Stimulated activated CD8-positive, alpha-beta memory T cell treated with anti-CD3 and anti-CD28 coated beads, Interleukin-7, amount 100 ng/mL, for 1 hour (primary cell): ENCODE measurements at places on chromosomes 4 and X.

- no peak for DNase-seq
Measured at GRCh38 chr4:39044956-39045826, 13.0 kb upstream of the TMEM156 start.

DNA sequence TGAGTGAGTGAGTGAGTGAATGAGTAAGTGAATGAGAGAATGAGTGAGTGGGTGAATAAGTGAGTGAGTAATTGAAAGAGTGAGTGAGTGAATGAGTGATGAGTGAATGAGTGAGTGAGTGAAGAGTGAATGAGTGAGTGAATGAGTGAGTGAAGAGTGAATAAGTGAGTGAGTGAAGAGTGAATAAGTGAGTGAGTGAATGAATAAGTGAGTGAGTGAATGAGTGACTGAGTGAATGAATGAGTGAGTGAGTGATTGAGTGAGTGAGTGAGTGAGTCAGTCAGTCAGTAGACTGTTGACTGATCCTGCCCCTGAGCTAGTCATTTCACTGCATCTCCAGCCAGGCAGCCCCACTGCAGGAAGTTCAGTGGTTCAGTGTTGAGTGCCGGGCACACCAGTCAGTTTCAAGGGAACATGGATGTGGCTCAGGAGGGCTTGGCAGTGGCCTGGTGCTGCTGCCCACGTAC, 228.4 kb upstream of the PSAPL1 start:
- DNase-seq: no peak

- DNase-seq: no peak
Measured at GRCh38 chr4:82357640-82358039, 16.2 kb downstream of the HNRNPD start.

GRCh38 chr4:186606591-186606992, 51.2 kb upstream of the MTNR1A start:
- DNase-seq: no peak

DNA sequence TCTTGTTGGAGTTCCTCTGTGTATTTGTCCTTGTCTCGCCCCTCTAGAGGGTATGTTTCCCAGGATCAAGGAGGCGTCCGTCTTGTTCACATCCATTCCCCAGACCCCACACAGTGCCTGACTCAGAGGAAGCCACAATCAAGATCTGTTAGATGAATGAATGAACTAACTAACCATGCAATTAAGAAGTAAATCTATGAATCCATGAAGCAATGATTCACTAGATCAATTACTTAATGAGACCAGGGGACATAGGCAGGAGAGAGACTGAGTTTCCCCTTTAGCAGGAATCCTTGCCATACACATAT, 11.9 kb downstream of the BLOC1S4 start:
- no peak for DNase-seq

DNA sequence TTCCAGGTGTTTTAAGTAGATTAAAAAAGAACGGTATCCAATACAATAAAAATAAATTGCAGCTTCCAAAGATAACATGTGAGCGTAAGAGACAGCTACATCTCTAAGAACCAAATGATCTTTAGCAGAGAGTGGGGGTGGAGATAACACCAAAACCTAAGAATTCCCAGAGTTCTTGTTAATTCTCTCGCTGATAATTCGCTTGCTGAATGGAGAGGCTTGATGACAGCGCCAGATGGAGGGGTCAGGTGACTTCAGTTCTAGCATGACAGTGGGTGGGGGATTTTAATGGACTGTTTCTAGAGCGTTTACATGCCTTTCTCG, 2.3 kb downstream of the CLCN4 start:
- DNase-seq: no peak

GRCh38 chrX:18426004-18426320, 554 bp downstream of the CDKL5 start:
- DNase-seq: no peak

DNA sequence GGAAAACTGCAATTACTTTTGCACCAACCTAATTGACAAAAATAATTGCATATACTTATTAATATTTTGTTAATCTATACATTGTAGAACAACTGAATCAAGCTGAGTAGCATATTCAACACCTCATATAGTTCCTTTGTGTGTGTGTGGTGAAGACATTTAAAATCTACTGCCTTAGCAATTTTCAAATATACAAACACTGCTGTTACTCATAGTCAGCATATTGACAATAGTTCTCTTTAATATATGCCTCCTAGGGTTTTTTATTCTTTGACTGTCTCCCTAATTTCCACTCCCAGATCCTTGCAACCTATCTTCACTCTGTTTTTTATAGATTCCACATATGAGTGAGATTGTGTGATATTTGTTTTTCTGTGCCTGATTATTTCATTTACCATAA, 426.8 kb downstream of the PPARGC1A start:
- no peak for DNase-seq

GRCh38 chrX:31436424-31436823, 364.6 kb upstream of the FTHL17 start:
- DNase-seq: no peak

DNA sequence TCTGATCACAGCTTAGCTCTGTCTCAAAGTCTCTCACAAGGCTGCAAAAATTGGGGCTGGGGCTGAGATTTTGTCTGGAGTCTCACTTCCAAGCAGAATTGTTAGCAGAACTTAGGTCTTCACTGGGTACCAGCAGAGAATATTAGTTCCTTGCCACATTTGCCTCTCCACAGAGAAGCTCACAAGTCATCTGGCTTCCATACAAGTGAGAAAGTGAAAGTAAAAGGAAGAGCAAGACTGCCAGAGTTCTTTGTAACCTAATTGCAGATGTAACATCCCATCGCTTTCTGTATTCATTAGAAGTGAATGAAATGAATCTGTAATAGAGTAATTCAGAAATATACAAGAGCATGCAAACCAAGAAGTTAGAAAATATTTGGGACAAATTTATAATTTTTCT, 624.1 kb upstream of the GNPDA2 start:
- DNase-seq: no peak

DNA sequence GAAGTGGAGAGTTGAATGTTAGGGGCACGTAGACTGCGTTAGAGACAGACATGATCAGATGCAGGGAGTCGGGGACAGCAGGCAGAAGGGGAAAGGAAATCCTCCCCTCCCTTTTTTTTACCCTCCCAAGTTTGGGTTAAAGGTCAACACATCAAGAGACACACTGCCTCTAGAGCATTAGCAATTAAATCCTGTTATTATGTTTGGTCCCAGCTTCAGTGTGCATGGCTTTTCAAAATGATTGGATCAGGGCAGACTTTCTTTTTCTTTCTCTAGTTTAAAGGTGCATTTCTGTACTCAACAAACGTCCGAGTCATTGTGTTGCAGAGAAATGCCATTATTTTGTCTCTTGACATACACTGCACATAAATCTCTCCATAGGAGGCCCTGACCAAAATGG, 63.9 kb downstream of the USP26 start:
- no peak for DNase-seq

GRCh38 chrX:19863212-19863856, 24.1 kb downstream of the SH3KBP1 start:
- DNase-seq: no peak

- DNase-seq: no peak
Measured at GRCh38 chr4:106114270-106114669, 201.7 kb downstream of the TBCK start.

- no peak for DNase-seq
Measured at GRCh38 chrX:15128861-15129260, 141.0 kb downstream of the ASB9 start.

GRCh38 chr4:114180481-114180880, 201.0 kb upstream of the ARSJ start:
- no peak for DNase-seq

DNA sequence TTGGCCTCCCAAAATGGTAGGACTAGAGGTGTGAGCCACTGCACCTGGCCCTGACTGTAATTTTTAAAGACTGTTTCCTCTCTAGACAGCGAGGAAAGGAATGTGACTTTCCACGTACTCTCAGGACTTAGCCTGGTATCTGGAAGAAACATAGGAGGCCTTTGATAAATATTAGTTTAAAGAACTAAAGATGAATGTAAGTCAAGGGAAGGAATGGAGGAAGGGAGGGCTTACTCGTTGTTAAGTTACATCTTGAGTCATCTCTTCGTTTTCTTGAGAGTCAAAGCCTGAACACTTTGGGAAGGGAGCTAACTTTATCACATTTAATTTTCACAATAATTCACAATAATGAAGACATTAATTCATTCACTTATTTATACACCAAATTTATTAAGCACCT, 7.2 kb upstream of the LNX1 start:
- no peak for DNase-seq

- no peak for DNase-seq
Measured at GRCh38 chr4:140982613-140983340, 150.5 kb downstream of the RNF150 start.

GRCh38 chrX:34810916-34811315, 131.7 kb upstream of the FAM47B start:
- DNase-seq: no peak

DNA sequence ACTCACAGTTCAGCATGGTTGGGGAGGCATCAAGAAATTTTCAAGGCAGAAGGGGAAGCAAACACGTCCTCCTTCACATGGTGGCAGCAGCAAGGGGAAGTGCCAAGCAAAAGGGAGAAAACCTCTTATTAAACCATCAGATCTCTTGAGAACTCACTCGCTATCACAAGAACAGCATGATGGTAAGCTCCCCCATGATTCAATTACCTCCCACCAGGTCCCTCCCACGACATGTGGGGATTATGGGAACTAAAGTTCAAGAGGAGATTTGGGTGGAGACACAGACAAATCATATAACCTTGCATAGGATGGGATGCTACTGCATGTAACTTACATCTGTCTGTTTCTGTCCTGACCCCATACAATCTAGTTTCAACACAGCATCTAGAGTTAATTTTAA, 511.8 kb upstream of the ARX start:
- no peak for DNase-seq
